ENCODE measurements at places on chromosomes 11 and 22.

GRCh38 chr11:33976495-33977199 is 74.9 kb upstream of the CAPRIN1 start:
- no peak for DNase-seq

GRCh38 chr22:43365715-43366440 is 22.7 kb upstream of the SCUBE1 start:
- DNase-seq = no peak

GRCh38 chr11:26896719-26897118 is 97.2 kb upstream of the FIBIN start:
- DNase-seq = no peak

DNA sequence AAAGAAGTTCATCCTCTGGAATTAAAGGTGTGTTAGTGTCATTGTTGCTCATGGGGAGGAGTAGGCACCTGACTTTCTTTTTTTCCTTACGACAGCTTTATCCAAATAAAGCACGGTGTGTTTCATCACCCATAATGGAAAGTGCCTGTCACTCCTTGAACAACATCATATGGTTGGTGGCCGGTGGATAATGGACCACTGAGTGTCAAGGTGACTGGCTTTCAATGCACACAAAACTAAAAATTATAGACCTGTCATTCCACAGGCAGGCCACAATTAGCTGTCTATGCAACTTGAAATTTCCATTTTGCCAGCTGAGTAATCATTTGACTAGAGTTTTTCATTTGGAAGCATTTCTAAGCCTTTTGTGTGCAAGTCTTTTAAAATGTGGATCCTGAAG is 45.0 kb upstream of the MPPED2 start:
- no peak for DNase-seq

DNA sequence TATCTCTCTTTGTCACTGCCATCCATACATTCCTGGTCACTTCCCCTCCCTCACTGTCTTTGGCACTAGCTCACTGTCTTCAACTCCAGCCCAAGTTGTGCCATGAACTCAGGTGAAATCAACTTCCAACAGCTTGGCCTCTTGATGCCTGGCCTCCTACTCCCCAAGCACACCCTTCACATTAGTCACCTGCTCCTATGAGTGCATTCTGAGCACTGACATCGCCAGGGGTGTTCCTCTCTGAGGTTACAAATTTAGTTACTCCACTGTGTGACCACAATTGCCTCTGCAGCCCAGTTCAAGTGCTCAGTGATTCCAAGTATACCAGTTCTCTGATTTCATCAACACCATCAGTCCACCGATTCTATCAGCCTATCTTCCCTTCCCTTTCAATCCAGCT is 10.8 kb downstream of the DRD2 start:
- no peak for DNase-seq

DNA sequence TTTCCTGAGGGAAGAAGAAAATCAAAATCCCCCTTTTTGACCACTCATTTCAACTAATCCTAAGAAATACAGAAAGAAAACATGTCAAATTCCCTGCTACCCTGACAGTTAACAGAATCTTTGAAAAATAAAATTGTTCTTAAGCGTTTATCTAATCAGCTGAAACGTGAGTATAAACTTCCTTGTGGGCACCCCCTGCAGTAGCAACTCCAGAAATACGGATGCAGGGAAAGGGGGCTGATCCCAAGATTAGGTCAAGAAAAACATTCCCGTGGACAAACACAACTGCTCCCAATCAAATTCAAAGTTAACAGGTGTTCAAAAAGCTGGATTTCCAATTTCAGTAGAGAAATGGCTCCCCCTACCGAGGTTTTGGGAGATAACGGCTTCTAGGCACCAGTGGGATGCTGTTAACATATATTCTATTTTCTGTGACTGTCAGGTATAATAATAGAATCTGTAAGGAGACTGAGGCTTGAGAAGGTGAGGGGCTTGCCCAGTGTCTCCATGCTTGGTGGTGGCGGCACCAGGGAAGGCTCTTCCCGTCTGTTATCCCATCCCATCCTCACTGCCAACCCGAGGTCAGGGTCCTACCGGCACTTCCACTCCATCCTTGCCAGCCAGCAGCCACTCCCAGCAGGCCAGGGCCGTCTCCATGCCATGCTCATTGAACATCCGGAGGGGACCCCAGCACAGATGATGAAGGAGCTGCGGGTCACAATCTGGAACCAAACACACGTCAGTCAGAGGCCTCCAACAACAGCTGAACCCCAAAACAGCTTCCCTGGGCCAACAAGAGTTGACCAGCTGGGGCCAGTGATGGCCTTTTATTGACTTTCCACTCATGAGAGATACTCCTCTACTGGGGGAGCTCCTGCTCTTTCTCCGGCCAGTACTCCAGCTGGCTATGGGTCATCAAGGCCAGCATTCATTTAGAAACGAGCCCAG is 32.0 kb upstream of the SERPIND1 start:
- no peak for DNase-seq

GRCh38 chr11:46948378-46949131 is 12.0 kb downstream of the CSTPP1 start:
- no peak for DNase-seq

GRCh38 chr11:113681282-113681681 is 24.8 kb downstream of the TMPRSS5 start:
- DNase-seq = no peak

- DNase-seq = no peak
These were observed 35.7 kb downstream of the TRIM29 start for GRCh38 chr11:120102050-120102863.

DNA sequence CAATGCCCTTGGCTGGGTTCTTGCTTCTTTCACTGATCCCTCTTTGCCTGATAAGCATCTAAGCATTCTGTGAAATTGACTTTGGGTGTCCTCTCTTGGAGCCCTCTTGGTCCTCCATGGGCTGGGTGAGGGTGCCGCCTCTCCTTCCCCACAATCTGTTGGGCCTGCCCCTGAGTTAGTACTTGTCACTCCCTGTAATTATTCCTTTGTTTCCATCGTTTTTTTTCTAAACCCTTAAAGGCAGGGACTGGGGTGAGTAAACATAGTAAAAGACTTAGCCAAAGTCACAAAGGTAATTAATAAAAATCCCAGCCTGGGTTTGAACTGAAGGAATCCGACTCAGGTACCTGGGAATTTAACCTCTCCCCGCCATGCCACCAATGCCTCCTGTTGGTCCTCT is 188.1 kb downstream of the MYO18B start:
- DNase-seq = no peak

DNA sequence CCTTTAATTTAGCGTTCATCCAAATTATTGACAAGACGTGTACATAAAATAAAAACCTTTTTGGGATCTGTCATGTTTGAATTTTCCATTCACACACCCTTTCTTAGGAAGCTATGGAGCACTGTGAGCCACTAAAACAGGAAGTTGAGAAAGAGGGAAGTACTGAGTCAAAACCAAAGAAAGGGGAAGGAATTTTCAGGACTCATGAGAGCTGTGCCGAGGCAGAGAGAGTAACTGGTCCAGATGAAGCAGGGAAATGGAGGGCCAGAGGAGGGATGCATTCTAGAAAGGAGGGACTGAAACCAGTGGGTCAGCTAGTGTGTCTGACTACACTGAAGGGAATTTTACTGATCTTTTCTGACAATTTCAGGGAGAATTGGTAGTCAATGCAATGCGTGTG is 24.9 kb downstream of the APLP2 start:
- no peak for DNase-seq

GRCh38 chr11:83441171-83441570 is 155.0 kb upstream of the CCDC90B start:
- DNase-seq = no peak

DNA sequence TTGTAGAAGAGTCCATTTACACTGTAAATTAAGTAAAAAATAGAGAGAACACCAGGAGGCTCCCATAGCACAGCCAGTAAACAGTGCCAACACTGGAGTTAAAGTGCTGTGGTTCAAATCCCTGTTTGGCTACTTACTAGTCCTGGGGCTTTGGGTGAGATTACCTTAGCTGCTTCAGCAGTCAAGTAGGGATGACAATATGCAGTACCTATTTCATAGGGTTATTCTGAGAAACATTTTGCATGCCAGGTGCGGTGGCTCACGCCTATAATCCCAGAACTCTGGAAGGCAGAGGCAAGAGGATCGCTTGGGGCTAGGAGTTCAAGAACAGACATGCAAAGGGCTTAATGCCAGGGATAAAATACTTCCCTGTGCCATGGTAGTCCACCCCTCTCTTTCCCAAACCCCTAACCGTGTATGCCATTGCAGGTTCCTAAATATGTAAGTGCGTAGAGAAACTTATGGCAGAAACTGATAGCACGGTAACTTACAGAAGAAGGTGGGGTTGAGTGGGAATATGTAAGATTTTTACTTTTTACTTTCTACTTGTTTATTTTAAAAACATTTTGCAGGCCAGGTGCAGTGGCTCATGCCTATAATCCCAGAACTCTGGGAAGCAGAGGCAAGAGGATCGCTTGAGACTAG is 86.4 kb upstream of the PICALM start:
- DNase-seq = no peak

DNA sequence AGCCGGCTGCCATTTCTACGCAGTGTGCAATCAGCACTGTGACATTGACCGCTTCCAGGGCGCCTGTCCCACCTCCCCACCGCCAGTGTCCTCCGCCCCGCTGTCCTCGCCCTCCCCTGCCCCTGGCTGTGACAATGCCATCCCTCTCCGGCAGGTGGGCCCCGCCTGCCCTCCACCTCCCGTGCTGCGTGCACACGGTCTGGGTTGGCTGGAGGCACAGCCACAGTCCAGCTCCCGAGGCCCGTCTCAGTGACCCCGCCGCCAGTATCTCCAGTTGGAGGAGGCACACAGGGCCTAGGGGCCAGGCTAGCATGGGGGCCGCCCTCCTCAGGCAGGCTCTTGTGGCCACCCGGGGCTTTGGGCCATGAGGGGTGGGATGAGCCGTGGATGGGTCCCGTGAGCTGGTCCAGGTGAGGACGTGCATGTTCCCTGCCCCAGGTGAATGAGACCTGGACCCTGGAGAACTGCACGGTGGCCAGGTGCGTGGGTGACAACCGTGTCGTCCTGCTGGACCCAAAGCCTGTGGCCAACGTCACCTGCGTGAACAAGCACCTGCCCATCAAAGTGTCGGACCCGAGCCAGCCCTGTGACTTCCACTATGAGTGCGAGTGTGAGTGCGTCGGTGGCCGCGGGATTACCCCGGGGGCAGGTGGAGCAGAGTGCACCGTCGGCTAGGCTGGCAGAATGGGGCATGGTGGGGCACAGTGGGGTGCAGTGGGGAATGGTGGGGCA is 29.7 kb downstream of the MUC5B start:
- DNase-seq = no peak

GRCh38 chr11:79437981-79438630 is 2.7 kb downstream of the TENM4 start:
- peak; percentile 57 for DNase-seq

DNA sequence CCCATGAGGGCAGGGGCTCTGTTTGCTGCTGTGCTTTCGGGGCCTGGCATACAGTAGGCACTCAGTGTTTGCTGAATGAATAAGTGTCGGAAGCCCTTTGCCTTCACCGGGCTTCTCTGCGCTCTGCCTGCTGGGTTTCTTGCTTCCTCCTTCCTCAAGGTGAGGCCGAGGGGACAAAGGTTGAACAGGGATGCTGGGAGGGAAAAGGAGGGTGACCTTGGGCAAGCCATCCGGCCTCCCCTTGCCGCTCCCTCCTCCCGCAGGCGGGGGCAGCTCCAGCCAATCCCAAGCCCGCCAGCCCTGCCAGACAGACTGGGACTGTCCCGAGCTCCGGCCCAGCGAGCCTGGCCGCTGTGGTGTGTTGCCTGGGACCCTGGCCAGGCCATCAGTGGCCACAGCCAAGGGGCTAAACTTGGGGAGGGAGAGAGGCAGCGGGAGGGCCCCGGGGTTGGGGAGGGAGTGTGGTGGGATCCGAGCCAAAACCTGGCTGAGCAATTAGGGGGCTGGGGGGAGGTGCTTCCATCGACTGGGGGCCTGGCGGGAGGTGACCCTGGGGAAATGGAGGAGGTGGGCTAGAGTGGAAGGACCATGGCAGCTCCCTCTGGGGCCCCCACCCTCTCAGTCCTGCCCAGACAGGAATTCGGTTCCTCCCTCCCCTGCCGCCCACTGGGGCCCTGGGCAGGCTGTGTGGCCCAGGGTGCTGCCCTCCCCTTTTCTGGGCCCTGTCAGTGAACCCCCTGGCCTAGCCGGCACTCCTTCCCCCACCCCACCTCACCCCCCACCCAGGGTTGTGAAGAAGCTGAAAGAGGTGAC is 3.4 kb upstream of the RCOR2 start:
- DNase-seq = peak; percentile 65

DNA sequence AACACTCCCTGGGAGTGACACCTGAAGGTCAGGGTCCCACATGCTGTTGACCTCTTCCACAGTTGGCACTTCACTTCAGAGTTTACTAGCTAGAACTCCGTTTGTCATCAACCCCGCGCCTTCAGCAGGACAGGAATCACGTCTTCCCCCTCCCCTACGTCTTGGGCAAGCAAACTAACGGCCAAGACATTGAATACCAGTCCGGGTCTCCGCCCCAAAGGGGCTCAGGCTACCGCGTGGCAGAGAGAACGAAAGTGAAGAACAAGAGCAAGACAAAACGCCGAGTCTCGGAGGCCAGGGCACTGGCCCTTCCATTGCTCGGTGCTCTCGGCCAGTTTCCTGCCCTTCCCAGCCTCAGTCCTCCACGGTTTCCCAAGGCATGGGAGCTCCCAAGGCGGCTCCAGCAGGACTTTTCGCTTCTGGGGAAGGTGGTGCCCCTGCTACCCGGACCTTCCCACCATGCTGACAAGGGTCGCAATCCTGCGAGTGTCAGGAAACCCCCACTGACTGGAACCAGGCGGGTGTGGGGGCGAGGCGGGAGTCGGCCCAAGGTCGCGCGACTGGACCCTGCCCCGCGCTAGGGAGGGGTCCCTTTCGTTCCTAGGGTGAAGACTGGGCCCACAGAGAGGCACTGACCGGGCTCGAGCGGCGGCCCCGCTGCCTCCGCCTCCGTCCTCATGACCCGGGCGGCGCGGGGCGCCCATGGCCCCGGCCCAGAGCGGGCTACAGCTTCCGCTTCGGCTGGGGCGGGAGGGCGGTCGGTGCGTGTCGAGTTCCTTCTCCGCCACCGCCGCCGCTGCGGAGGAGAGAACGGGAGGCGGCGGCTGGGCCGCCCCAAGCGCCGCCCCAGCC is at the start of gene GUCD1:
Gene GUCD1 (minus strand): TSS at position 826 of the 852 bp plus-strand sequence. CDS start 147 bp downstream, at position 679.
- no peak for DNase-seq

DNA sequence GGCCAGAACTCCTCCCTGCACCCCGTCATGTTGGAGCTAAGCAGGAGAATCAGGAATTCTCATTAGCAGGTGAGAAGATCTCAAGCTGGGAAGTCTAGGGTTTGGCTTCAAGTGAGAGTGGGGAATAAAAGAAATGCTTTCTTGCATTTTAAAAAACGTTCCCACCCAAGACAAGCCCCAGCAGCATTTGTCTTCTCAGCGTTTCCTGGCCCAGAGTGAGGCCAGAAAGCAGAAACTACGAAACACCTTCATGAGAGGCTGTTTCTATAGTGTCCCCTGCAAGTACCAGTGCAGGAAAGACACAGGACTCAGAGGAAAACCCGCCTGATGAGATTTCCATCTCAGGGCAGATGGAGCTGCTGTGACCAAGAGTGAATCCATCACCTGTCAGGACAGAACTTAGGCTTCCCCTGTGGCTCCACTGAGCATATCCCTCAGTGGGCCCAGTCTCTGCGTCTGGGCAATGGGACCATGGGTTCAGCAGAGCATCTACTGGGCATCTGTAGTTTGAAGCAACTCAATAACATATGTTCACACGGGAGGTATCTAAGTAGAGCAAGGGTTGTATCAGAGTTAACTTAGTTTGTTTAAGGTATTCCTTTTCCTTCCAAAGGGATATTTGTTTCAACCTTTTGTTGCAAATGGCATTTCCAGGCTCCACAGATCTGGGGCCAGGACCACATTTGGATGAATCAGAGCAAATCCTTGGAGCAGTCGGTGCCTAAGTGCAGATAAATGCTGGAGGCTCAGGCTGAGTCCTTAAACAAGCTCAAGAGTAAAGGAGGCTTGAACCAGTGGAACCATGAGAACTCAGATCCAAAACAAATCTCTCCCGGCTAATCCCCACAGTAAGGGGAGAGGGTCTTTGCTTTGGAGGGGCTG is 548.3 kb downstream of the MIAT start:
- DNase-seq = no peak

Data from anterior cingulate cortex (tissue), 58 donors.